ENCODE measurements at places on chromosomes 16 and 17.

DNA sequence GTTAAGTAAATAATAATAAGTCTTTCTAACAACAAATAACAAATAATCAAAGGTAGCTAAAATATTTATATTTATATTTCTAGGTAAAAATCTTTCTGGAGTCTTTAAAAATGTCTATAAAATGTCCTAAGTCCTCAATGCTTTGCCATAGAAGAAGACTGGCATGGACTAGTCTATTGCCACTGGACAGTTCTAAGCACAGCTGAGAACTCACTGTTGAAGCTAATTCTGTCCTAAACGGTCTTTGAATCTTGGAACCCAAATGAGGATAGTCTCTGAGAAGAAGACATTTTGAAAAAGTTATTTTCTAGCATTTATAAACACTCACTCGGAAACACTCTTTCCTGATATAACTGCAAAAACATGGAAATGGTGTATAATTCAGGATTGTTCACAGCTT, 539 bp downstream of the MYH8 start:
- no peak for DNase-seq

DNA sequence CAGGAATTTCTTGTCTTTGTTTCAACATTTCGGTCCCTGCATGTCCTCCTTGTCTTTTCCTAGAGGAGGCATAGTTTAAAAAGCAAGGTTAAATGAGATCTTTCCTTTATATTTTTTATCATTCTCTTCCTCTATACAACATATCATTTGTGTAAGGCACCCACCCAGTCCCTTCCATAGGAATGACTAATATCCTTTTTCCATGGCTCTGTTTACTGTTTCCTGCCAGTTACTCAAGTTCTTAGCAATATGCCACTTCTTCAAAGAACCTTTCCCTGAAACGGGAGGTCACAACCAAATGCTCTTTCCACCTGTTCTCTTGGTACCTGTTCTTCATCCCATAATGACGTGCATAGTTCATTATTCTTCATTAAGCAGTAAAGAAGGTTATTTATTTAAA, 1237.1 kb upstream of the GOT2 start:
- no peak for DNase-seq

DNA sequence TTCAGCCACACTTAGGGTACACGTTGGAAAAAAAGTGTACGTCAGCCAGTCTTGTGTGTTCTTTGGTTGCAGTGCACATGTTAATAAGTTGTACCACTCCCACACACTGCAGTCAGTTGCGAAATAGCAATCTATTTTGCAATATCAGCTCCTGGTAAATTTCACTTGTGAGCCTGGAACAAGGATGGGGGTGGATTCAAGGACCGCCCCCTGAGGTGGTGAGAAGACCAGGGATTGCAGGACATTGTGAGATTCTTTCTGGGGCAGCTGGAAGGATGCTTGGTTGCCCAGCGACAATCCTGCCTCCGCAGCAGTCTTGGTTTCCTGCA, 78.6 kb upstream of the ZFHX3 start:
- peak; percentile 10 for DNase-seq

DNA sequence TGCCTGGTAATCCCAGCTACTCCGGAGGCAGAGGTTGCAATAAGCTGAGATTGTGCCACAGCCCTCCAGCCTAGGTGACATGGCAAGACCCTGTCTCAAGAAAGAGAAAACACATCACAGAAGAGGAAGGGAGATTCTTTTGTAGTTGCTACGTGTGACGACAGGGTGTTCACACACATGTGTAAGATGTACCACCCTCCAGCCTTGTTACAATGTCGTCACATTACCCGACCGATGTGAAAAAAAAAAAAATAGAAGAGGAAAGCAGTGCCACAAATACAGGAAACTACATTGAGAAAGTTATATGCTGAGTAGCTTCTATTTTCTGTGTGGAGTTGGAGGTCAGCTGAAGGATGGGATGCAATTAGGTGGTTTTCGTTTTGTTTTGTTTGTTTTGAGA, 56.0 kb downstream of the CLUH start:
- no peak for DNase-seq

GRCh38 chr16:12573730-12574383, 229.8 kb downstream of the CPPED1 start:
- DNase-seq, result peak; percentile 54

GRCh38 chr17:79927136-79927661, 88.0 kb upstream of the CBX4 start:
- no peak for DNase-seq

Data from RWPE1 (cell line).